ENCODE measurements at places on chromosomes 4 and X.

DNA sequence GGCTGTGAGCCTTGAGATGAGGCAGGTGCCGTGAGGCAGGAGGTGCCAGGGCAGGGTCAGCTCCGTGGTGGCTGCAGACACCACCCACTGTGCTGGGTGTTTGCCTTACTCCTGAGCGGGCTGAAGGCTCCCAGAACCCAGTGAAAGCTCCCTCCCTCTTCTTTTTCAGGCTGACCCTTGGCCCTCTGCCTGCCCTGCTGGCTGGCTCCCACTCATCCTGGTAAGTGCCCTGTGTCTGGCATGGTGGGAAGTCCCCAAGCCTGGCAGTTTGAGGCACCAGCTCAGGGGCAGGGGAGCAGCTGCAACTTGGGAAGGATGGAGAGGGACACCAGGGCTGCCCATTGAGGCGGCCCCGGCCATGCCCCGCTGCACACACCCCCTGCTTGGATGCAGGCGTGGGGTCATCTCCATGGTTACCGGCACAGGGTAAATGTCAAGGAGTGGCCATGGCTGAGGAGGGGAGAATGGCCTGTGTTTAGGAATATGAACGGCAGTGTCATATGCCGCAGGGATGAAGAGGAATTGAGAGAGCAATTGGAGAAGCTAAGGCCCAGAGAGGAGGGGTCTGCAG is 16.8 kb downstream of the SH3BP2 start:
- DNase-seq = no peak

DNA sequence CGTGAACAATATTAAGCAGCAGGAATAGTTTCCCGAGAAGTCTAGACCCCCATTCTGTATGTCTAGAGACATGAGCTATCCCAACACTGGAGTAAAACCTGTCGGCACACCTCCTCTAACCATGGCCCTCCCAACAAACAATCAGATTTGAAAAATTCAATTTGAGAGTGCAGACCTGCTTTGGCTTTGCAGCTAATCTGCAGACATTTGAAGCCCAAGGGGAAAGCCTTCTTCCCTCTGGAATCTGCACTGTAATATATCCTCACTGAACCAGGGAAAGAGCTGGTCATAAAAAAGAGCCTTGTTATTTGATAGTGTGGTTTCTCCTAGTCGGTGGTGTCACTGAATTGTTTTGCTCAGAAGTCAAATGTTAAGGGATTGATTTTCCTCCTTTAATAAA is 44.6 kb upstream of the KLHL34 start:
- DNase-seq = no peak

GRCh38 chr4:38531141-38531727 is 132.8 kb upstream of the KLF3 start:
- no peak for DNase-seq

GRCh38 chr4:124202099-124202498 is 510.4 kb downstream of the ANKRD50 start:
- DNase-seq = no peak

- no peak for DNase-seq
Measured at GRCh38 chr4:10998846-10999245, 314.3 kb upstream of the CLNK start.

DNA sequence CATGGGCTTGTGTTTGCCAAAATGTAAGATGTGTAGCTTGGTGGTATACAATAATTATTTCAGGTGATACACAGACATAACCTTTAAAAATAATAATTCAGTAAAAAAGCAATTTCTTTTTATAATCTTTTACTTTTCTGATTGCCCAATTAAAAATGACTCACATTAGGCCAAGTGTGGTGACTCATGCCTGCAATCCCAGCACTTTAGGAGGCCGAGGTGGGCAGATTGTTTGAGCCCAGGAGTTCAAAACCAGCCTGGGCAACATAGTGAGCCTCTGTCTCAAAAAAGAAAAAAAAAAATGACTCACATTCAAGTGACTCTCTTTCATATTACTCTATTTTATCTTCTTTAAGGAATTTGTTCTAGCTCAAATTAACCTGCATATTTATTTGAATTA is 449.4 kb upstream of the HTR2C start:
- DNase-seq = no peak

GRCh38 chr4:71749008-71749594 is 34.8 kb downstream of the GC start:
- DNase-seq = no peak

GRCh38 chr4:89906316-89906715 is 11.7 kb downstream of the MMRN1 start:
- no peak for DNase-seq

DNA sequence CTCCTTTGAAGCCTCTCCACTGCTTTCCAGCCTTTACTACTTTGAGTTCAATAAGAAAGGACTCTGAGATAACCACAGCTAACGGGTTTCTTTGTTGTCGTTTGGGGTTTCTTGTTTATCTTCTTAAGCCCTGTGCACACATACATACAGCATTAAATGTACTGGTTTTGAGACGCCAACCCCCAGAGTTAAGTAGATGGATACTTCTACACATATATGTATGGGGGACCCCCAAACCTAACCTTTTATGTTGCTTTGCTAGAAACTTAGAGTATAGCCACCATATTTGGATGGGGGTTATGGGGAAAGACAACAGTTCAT is 697 bp downstream of the CEP135 start:
- DNase-seq = no peak

DNA sequence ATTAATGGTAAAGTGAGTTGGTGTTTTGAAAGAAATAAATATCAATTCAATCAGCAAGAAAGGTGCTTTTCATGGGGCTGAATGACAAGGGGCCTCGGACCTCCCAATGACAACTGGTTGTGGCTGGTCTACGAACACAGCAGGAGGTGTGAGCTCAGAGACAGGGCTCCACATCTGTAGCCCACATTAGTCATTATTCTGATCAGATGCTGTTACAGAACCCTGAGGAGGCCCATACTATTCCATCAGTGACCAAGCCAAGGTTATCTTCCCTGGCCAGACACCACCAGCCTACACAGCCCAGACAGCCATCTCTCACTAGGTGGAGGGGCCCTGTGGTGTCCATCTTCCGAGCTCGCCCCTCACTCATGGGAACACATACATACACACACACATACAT is 168.8 kb downstream of the SH3KBP1 start:
- DNase-seq = no peak

DNA sequence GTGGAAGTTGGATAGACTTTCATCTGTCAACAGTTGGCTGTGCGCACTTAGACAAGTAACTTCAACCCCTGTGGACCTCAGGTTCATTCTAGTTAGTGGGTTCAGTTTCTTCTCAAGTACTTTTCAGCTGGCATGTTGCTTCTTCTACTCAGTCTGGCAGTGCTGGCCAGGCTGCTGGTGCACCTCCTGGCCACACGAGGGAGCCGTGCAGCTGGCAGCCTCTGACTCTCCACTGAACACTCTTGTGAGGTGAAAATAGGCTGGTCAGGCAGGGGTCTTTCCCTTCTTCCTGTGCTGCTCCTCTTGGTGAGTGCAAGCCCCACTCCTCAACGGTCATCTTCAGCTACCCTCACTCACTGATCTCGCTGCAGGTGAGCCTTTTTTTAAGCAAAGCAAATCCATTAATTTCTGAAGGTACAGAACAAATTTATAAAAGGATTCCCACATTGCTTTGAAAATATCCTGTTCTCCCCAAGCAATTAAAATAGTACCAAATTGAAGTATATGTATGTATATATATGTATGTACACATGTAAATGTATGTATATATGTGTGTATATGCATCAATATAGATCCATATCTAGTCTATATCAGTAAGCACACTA is 30.6 kb downstream of the LONRF3 start:
- DNase-seq = peak; percentile 34

- no peak for DNase-seq
Measured at GRCh38 chr4:179467878-179468277, 2025.6 kb upstream of the AGA start.

DNA sequence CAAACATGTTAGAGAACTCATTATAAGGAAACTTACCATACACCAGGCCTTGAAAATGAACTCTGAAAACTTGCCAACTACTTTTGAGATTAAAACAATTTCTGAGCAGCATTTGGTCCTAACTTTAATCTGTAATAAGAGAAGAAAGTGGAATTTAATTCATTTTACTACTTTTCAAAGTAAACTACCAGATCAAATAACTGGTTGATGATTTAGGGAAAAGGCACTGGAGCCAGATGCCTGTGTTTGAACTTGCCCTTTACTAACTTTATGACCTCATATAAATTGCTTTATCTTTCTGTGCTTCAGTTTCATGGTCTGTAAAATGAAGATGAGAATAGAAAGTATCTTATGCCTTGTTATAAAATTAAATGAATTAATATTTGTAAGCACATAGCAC is 159.9 kb upstream of the PCDH18 start:
- no peak for DNase-seq

DNA sequence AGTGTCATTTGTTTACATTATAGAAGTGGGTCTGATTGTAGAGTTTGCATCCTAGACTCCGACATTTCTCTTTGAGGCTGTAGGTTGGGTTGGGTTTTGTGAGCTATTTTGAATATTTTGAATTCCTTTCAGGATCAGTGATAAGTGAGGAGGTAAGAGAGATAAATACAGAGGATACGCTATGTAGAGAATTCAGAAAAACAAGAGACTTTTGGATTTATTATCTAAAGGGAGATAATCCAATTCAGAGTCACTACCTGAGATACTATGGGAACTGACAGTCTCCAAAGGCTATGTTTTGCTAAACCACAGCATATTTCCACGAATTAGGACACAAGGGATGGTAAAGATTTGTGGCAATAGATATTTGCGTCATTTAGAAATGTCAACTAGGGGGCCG is 16.9 kb upstream of the RAP2C start:
- DNase-seq = no peak

DNA sequence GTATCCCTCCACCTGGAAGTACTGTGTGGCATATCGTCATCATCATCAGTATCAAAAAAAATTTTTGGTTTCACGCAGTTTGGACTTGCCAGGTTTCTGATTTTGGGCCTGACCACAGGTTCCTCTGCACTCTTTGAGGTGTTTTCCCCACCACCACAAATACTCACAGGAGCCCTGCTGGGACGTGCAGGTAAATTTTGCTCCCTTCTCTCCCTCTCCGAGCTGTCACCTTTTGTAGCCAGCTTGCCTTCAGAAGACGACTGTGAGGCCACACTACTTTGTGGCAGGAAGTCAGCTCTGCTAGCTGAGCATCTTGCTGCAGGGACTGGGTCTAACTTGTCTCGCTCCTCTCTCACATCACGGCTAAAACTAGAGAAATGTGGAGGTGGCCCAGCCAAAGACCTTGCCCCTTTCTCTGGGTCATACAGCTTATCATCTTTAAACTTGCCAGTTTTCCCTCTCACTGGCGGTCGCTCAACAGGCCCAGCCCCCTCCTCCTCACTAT is 2.8 kb downstream of the PJA1 start:
- DNase-seq = no peak

GRCh38 chrX:129983575-129984110 is 1.2 kb downstream of the BCORL1 start:
- no peak for DNase-seq

GRCh38 chr4:87476934-87477333 is 52.2 kb downstream of the SPARCL1 start:
- no peak for DNase-seq

GRCh38 chrX:13151828-13152517 is 107.6 kb upstream of the FAM9C start:
- peak; percentile 9 for DNase-seq

GRCh38 chrX:17042037-17042436 is 95.6 kb downstream of the REPS2 start:
- no peak for DNase-seq

- DNase-seq = no peak
Measured at GRCh38 chrX:153450114-153450948, 4.5 kb upstream of the TREX2 start.

DNA sequence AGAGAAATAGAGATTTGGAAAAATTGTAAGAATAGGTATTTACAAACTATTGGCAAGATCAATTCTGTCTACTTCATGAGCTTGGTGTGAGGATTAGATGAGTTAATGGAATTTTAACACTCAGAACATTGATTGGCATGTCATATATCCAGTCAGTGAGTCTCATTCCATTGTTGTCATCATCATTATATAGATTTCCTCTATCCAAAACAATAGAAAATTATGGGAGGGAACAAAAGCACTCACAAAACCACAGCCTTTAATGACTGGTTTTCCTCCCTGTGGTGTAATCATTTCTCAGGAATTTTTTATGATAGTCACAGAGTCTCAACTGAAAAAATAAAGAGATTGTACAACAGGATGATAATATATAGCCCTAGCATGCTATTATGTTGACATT is 21.1 kb downstream of the KLHL5 start:
- DNase-seq = no peak

DNA sequence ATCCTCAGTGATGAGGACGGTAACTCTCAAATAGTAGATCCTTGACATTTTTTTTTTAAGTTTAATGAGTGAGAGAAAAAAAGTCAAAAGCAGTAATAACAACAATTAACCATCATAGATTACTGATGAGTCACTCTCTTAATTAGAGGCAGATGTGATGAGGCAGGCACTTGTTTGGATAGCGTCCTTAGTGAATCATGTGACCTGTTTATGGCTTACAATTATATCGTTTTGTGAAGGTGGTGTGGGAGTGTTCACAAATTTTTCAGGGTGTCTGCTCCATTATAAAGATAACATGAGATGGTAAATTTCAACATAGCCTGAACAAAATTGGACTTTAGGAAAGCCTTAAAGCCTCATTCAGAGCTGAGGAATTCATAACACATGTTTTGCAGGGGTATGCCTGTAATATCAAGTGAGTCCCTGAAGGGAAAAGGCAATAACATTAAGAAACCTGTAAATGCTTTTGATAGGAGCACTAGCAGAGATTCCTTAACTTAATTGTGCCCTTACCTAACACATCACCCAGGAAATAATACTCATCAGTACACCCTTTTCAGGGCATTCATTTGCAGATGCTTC is 51.9 kb upstream of the XIAP start:
- DNase-seq = no peak
